ENCODE measurements at places on chromosomes 12 and 14. TPM values are rescaled to one million over a fixed set of nuclear protein-coding genes. Genes with fewer than 3 reads are reported as not detected.

The CPNE8 gene
- 0.98 TPM for polyA plus RNA-seq

The METTL3 gene
- 63.3 TPM for polyA plus RNA-seq

The SMAGP gene
- polyA plus RNA-seq, result 57.6 TPM

The VWF gene
- 0.06 TPM for polyA plus RNA-seq

The C14orf180 gene
- polyA plus RNA-seq, result not detected

The PTGR2 gene
- 3.0 TPM for polyA plus RNA-seq

The LRP1-AS gene
- not detected for polyA plus RNA-seq

The TSPAN11 gene
- polyA plus RNA-seq, result 0.44 TPM

The LRRC10 gene
- polyA plus RNA-seq, result not detected

The MBIP gene
- polyA plus RNA-seq, result 20.8 TPM

The CCDC85C gene
- 11.8 TPM for polyA plus RNA-seq

The ANKRD33 gene
- not detected for polyA plus RNA-seq

The PSME1 gene
- 48.9 TPM for polyA plus RNA-seq

The C3AR1 gene
- polyA plus RNA-seq, result 0.13 TPM

The TROAP gene
- polyA plus RNA-seq, result 24.8 TPM

The ZC2HC1C gene
- 0.85 TPM for polyA plus RNA-seq

The DERA gene
- polyA plus RNA-seq, result 31.1 TPM

The ERH gene
- polyA plus RNA-seq, result 109 TPM

The MYH6 gene
- not detected for polyA plus RNA-seq

The RDH5 gene
- 6.2 TPM for polyA plus RNA-seq

The NABP2 gene
- polyA plus RNA-seq, result 47.5 TPM

The TEAD4 gene
- 18.8 TPM for polyA plus RNA-seq

The DTD2 gene
- 20.3 TPM for polyA plus RNA-seq

The TAS2R20 gene
- 0.64 TPM for polyA plus RNA-seq

The KLRB1 gene
- not detected for polyA plus RNA-seq

The AICDA gene
- polyA plus RNA-seq, result not detected

The ASCL1 gene
- not detected for polyA plus RNA-seq

The OVCH1 gene
- 0.06 TPM for polyA plus RNA-seq

The WNT5B gene
- 38.7 TPM for polyA plus RNA-seq

The RNASE2 gene
- polyA plus RNA-seq, result not detected

The TAS2R46 gene
- 0.09 TPM for polyA plus RNA-seq

The NPFF gene
- not detected for polyA plus RNA-seq

The P3H3 gene
- 71.6 TPM for polyA plus RNA-seq

The CLEC2A gene
- polyA plus RNA-seq, result not detected

The SOX5 gene
- 0.13 TPM for polyA plus RNA-seq

The C12orf56 gene
- not detected for polyA plus RNA-seq

The ESYT1 gene
- polyA plus RNA-seq, result 180 TPM

The ACOT4 gene
- polyA plus RNA-seq, result 0.67 TPM

The MYL2 gene
- polyA plus RNA-seq, result not detected

The PMEL gene
- polyA plus RNA-seq, result 1.8 TPM

The TBC1D30 gene
- polyA plus RNA-seq, result 0.22 TPM

The PAPOLA gene
- 92.4 TPM for polyA plus RNA-seq

The OR10G3 gene
- not detected for polyA plus RNA-seq

The ADAM21 gene
- polyA plus RNA-seq, result 0.16 TPM

The FGF6 gene
- not detected for polyA plus RNA-seq

The CCDC196 gene
- not detected for polyA plus RNA-seq

The DBX2 gene
- polyA plus RNA-seq, result not detected

The WASHC3 gene
- 66.9 TPM for polyA plus RNA-seq

The A2ML1 gene
- not detected for polyA plus RNA-seq

The HPD gene
- polyA plus RNA-seq, result not detected

The PTGER2 gene
- polyA plus RNA-seq, result 0.43 TPM

Data from BJ (cell line).